ENCODE measurements at places on chromosomes 12 and 14.

DNA sequence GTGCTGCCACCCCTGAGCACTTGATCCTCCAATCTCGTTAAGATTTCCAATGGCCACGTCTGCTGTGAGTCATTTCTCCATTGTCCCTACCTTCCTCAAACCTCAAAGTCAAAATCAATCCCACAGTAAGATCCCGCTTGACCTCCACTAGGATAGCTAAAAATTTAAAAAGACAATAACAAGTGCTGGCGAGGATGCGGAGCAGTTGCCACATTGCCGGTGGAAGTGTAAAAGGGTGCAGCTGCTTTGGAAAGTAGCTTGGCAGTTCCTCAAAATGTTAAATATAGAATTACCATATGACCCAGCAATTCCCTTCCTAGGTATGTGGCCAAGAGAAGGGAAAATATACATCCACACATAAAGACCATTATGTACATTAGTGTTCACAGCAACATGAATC lies 9.5 kb upstream of the BCL7A start:
- no peak for DNase-seq

DNA sequence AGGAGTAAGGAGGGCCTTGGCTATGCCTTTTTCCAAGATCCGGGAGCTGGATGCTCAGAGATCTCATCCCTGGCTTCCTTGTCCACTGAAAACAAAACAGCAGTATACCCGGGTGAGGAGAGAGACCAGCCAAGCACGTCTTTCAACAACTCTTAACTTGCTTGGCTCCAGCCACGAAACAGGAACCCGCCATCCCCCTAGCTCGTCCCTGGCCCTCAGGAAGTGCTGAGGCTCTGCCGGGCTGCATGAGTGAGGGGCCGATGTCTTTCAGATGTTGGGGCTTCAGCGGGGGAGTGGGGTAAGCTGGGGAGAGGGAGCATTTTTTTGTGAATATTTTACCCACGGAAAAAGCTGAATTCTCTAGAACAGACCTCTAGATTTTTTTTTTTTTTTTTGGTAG lies 231.1 kb downstream of the CACNA1C start:
- DNase-seq: no peak

GRCh38 chr12:85874031-85874461 lies at the start of gene NTS:
Gene NTS, plus strand, starts transcription at chr12:85874295. Its CDS starts 109 bp downstream, at chr12:85874404.
- DNase-seq: no peak

DNA sequence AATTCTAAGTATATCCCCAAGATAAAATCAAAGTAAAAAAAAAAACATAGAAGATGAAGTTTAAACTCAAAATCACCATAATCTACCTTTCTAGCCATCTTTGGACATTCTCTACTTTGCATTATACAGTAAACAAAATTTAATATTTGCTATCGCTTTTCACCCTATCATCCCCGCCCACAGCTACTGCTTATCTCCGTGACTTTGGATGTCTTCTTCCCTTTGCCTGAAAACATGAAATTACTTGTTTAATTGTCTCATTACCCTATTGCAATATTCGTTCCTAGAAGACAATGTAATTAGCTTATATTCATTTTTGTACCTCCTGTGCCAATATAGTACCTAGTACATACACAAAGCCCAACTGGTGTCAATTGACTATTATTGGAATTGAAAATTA lies 9.3 kb downstream of the SYNJ2BP start:
- DNase-seq: no peak

GRCh38 chr12:72037006-72037795 lies 98.6 kb downstream of the TPH2 start:
- DNase-seq: no peak

- no peak for DNase-seq
Observed at GRCh38 chr14:31556191-31556590, 5.0 kb upstream of the NUBPL start.

GRCh38 chr12:95230313-95230712 lies 12.7 kb downstream of the VEZT start:
- DNase-seq: no peak

DNA sequence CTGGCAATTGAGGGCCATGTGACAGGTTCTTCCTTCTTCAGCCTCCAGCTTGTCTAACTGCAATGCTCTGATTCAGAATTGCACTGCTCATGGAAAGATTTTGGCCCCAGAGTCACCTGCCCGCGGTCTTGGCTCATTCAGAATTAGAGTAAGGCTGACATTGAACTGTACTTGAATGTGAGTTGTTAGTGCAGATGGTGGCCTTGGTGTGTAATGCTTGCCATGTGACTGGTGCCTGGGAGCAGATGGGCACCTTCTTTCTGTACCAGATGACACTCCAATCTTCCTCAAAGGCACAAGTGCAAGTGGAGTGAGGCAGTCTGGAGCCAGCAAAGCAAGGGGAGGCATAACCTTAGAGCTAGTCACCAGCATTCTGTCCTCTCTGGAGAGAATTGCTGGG lies 36.5 kb upstream of the ANO4 start:
- no peak for DNase-seq

- DNase-seq: no peak
Observed at GRCh38 chr12:57219993-57220754, 3.6 kb downstream of the NXPH4 start.

GRCh38 chr12:31524791-31525495 lies 66.0 kb downstream of the DENND5B start:
- no peak for DNase-seq

- no peak for DNase-seq
Observed at GRCh38 chr12:43556057-43556456, 4.1 kb upstream of the ADAMTS20 start.

DNA sequence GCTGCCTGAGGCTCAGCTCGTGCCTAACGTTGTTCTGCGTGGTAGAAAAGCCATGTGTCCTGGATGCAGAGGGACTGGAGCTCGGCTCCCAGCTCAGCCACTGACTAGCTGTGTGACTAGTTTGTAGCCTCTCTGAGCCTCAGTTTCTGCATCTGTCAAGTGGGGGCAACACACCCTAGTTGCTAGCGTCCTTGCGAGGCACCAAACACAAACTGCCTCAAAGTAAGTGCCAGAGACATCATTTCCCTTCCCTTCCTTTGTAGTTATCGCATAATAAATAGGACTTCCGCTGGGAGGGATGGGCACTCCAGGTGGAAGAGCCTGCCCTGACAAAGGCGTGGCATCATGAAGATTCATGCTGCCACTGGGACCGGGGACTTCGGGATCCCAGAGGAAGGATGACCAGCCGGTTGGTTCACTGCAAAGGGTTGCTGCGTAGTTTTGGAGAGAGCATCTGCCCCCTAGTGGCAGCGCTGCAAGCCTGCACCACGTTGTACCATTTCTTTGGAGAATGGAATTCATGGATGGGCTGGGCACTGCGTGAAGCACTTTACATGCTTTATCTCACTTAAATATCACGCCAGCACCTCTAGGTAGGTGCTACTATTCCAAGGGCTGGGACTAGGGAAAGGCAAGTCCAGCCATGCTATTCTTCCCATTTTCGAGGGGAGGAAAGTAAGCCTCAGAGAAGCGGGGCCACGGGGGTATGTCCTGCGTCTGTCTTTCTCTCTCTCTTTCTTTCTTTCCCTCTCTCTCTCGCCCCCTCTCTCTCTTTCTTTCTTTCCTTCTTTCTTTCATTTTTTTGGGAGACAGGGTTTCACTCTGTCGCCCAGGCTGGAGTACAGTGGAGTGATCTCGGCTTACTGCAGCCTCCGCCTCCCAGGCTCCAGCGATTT lies 4.6 kb downstream of the CCDC197 start:
- DNase-seq: peak; percentile 46

DNA sequence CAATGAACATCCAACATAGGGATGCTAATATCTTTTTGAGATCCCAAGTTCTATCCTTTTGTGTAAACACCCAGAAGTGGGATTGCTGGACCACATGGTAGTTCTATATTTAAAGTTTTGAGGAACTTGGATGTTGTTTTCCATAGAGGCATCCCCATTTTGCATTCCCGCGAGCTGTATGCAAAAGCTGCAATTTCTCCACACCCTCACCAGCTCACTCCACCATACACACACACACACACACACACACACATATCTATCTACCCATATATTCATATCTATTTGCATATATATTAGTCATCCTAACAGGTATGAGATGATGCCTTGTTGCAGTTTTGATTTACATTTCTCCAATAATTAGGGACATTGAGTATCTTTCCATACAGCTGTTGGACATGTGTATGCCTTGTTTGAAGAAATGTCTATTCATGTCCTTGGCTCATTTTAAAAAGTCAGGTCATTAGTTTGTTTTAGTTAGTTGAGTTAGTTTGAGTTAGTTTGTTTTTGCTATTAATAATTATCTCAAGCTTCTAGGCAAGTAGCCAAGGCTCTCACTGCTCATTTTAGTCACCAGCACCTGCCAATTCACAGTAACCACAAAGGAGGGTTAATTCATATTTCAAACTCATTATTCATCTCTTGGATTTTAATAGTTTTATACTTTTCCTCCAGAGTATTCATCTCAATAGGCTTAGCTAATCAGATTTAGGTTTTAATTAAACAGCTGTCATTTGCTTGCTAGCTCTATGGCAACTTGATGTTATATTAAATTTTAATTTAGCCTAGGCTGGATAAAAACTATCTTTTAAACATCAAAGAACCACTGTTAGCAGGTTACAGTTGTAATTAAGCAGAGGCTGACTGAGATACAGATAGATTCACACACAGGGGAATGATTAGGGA lies 1435.9 kb upstream of the TMEM132C start:
- DNase-seq: no peak

DNA sequence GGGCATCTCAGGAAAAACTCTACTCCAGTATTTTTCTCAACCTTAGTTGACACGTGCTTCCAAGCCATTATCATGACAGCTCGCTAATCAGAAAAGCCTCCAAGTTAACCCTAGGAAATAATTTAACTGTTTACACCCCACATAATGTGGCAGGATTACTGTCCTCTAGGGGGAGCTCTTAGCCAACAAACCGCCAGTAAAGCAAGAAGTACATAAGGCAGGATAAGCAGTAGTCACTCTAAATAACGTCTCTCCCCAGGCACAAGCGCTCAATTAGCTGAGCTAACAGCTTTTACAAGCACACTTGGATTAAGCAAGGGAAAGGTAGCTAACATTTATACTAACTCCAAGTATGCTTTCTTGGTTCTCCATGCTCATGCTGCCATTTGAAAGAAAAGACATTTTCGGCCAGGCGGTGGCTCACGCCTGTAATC lies 22.8 kb downstream of the APOBEC1 start:
- no peak for DNase-seq

GRCh38 chr12:105738051-105738450 lies 400.7 kb downstream of the NUAK1 start:
- DNase-seq: no peak

GRCh38 chr12:121817648-121818043 lies 13.8 kb downstream of the SETD1B start:
- DNase-seq: no peak

- DNase-seq: no peak
Observed at GRCh38 chr14:68140076-68140741, 320.6 kb downstream of the RAD51B start.

DNA sequence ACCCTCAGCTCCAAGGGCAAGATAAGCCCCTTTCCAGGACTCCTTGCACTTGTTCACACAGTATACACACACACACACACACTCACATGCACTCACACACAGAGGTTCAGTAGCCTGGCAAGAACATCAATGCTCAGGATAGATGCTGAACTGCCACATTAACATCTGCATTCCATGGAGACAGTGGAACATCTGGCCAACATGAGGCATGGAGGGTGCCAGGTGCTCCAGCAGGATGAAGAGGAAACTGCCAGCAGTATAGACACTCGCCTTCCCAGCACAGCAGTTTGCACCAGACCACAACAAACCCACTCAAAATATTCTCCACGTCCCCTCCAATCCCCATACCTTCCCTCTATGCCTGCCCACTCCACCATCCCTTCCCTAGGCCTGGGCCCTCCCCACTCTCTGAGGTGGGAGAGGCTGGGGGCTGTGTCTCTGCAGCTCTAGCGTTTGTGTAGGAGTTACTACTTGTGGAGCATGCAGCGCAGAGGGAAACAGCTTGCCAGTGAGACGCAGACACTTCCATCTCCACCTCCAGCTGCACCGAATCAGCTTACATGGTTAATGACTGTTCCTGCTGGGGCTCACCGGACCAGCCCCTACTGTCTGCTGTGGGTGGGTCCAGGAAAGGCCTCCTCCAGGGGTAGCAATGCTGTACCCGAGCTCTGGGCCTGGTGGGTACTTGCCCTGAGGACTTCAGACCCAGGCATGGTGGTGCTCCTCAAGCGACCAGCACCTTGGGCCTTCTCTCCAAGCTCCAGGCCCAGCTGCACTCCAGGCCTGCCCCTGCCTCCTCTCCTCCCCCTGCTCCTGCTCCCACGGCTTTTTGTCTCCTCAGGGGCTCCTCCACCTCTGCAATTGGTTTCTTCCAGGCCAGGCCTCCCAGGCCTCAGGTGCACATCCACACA lies 18.6 kb upstream of the PLEKHG3 start:
- DNase-seq: no peak

GRCh38 chr14:65057695-65058094 lies 44.6 kb downstream of the MAX start:
- DNase-seq: no peak

DNA sequence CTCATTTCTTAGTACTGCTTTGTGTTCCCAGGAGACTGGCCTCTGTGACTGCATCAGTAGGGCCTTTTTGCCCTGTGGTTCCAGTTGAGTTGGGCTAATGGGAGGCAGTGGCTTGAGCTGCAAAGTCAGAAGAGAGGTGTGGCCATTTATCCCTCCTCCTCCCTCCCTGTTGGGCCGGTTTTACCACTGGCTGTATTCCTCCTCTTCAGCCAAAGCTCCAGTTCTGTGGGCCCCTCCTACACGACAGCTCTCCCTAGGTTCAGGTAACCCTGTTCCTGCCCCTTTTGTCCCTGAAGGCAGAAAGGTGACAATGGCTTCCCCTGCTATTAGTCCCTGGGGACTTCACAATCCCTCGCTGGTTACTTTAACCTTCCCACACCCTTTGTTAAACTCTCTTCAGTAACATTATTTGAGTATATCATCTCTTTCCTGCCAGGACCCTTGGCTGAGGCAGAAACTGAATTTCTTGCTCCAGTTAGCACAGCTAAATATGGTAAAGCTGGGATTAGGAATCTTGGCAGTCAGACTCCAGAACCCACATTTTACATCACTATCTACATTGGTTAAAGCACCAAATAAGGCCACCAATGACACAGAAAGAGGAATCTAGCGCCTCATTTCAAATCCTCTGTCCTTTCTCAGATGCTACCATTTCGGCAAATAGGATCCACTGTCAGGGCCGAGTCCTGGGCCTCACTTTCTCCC lies 121.9 kb upstream of the SLC35F4 start:
- no peak for DNase-seq

- DNase-seq: no peak
Observed at GRCh38 chr12:121539908-121540307, 40.9 kb downstream of the KDM2B start.

- DNase-seq: no peak
Observed at GRCh38 chr12:59724011-59724695, 128.3 kb downstream of the SLC16A7 start.
